ENCODE measurements at places on chromosomes 12 and 14.

DNA sequence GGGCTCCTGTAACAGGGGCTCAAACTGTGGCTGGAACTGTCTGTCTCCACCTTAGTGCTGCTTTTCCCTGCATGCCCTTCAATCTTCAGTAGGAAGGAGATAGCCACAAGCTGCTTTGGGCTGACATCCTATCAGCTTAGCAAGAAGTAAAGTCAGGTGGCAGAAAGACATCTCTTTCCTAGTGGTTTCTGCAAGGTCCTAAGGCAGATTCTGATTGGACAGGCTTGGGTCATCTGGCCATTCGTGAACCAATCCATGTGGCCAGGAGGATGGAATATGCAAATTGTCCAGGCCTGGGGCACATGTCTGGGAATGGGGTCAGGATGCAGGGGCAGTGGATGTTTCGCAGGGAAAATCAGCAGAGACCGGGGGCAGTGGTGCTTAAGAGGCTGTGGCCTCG, 5.2 kb downstream of the RITA1 start:
- no peak for DNase-seq

DNA sequence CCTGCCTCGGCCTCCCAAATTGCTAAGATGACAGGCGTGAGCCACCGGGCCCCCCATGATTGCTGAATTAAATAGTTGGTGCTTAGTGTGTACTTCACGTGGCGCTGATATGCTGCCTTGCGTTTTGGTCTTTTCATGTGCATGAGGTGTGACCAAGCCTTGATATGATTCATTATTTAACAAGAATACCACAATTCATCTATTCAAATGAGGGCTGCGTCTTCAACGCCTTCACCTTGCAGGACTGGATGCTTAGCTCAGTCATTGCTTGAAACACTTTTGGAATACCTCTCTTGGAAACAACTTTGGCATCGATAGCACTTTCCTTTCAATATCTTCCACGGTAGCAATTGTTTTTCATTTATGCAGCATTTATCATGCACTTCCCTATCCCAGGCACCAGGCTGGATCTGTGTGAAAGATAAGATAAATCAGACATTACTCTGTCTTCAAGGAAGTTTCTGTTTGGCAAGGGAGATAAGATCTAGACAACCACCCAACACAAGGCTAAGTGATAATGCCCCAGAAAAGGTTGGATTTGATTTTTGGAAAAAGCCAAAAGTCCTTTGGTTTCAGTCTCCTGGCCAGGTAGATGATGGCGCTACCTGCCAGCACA, 1.3 kb upstream of the TEAD4 start:
- DNase-seq = no peak

DNA sequence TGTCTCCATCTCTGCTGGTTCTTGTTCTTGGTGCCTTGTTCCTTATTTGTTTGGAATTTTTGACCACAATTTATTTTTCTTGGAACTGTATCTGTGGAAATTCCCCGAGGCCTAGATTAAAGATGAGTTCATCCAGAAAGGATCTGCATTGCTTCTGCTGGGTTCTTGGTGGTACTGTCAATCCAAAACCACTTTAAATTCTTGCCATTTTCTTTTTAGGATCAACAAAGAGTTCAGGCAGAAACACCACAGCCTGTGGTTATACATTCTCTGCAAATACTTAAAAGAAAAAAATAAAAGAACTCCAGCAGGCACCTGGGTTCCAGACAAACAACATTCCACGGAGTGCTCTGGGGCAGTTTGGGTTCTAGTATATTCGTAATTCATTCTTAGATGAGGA, 6.0 kb upstream of the VAMP1 start:
- DNase-seq = no peak

GRCh38 chr14:88044776-88045446, 40.0 kb downstream of the GPR65 start:
- DNase-seq = no peak

DNA sequence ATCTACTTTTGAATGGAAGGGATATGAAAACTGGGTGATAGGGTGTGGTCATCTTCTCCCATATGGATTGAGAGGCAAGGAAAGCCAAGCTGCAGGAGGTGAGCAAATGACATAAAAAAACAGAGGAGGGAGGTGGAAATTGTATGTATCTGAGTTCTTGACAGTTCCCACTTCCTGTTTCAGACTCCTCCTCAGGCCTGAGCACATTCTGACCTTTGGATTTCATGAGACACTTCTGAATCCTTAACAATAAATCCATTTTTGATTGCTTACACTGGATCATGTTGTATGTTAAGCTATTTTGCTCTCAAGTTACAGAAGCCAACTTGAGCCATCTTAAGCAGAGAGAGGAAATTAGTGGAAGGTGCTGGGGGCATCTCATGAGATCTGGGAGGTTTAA, 11.6 kb upstream of the SRSF5 start:
- no peak for DNase-seq

DNA sequence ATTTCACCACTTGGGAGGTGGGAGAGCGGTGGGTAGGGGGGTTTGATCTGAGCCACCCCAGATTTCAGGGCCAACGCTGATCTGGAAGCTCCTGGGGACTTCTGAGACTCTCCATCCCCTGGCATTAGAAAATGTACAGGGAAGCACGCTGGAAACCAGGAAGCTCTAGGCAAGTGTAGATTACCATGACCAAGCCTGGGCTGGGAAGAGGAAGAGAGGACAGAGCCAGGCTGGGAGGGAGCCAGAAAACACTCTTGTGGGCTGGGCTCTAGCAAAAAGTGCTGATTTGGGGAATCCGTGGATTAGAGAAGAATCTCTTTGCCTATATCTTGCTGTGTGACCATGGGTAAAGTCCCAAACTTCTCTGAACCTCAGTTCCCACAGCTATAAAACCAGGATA, 236.7 kb downstream of the BCL11B start:
- DNase-seq = no peak

DNA sequence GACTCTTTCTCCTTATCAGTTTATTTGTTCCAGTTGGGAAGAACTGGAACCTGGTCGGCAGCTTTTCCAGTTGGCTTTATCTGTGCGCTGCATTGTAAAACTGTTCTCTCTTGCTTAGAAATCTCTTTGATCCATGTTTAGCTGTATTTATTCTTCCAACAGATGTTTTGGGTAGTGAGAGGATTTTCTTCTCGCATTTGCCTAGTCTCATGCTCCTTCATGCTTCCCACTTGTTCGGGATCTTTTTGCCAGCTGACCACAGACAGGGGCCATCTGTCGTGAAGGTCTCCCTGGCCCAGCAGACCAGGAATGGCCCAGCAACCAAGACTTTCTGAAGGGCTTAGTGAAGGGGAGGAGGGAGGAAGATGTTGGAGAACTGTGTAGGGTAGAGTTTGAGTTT, 21.6 kb downstream of the NTF3 start:
- DNase-seq = no peak

- peak; percentile 32 for DNase-seq
These were observed 2.0 kb downstream of the RMST start for GRCh38 chr12:97464385-97465321.

GRCh38 chr12:20268121-20268732, 100.1 kb upstream of the PDE3A start:
- no peak for DNase-seq

DNA sequence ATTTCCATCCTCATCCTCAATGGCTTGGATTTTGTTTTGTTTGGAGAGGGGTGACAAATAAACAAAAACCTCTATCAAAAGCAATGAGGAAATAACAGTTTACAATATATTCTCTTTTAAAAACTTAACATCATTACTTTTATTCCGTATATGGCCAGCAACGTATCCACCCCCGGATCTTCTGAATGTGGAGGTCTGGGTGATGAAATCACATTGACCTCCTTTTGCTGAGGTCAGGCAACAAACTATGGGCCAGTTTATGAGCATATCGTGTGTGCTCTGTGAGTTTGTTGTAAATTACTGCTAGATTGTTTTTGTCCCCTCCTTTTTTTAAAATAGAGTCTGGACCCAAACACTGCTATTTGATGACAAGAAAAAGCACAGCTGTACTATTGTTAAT, 178.1 kb downstream of the BCAT1 start:
- no peak for DNase-seq

- no peak for DNase-seq
These were observed 678.2 kb downstream of the NRXN3 start for GRCh38 chr14:78848234-78848820.

DNA sequence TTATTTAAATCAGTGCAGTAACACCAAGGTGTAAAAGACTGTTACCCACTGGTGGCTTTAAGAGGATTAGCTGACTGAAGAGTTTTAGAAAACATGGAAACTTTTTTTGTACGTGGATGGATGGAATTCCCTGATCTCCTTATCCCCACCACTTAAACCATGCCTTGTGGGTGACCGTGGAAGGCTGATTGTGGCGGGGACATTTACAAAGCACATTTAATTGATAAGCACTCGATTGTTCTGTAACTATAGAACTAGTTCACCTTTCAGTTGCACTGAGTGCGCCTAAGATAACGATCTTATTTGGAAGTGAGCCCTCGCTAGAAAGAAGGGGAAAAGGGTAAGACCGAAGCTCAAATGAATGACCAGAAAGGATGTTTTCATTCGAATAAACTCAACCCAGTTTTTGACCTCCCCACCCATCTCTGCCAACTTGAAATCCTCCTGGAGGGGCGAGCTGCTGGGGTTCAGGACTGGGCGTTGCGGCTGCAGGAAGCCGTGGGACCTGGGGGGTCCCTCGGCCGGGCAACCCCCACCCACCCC, 688 bp upstream of the RASSF3 start:
- no peak for DNase-seq

- DNase-seq = no peak
These were observed 23.1 kb upstream of the HELB start for GRCh38 chr12:66279123-66279712.

GRCh38 chr12:5124401-5124800, 80.7 kb downstream of the KCNA5 start:
- DNase-seq = no peak

DNA sequence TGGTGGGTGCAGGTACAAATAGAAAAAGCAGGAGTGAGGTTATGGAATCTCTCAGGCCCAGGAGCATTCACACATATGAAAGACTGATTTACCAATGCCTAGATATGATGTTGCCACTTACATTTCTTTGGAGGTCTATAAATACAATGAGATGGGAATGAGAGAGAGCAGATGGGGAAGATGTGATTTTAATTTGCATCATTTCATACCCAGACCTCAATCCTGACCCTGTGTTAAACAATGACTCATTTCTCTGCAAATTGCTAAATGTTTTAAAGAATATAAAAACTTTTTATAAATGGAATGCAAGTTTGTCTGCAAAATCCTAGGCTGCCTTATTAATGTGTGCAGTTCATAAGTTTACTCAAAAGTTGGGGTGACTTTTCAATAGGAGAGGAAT, 38.6 kb upstream of the GNG2 start:
- no peak for DNase-seq

DNA sequence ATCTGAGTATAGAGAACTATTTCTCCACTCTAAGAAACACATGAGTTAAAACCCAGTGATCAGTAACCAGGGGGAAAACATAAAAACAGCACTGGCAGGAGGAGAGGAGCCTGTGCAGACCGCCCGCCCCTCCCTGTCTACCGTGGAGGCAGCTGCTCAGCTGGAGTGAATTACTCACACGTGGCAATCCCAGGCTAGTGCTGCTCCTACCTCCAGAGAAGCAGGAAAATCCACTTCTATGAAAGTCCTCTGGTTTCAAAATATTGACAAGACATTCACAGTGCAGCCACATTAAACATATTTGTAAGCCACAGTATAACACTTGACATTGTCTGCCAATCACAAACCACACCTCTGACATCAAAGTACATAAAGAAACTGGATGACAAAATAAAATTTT, 16.7 kb downstream of the TMEM132D start:
- DNase-seq = no peak

DNA sequence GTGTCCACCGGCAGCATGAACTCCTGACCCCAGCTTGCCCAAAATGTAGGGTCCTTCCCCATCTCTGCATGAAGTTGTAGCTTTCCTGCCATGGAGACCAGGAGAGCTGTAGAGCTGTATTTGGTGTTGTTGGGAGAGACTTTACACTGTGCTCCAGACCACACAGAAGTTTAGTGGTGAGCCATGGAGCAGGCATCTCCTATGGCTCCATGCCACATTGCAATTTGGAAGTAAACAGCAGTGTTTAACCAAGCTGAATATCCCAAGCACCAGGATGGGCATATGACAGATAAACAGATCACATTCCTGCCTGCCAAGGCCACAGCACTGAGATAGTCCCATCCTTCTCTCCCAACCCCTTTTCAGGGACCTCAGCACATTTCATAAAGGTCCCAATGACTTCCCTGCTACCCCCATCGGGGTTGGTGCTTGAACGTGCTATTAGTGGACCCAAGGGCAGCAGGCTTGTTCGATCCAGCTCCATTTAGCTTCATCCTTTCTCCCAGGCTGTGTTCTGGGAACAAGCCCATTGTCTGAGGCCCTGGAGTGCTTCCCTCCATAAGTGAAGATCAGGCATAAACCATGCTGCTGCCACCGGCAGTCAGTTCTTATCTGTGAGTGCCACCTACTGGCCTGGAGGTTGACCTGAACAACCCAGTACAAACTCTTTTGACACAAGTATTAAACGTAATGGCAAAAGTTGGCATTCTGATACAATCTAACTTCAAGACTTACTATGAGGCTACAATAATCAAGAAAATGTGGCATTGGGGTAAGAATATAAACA, 172.3 kb upstream of the ATXN7L3B start:
- DNase-seq = no peak

- DNase-seq = no peak
These were observed 31.6 kb downstream of the PPP1R36 start for GRCh38 chr14:64581363-64581762.

GRCh38 chr12:65894624-65895390, 70.5 kb downstream of the HMGA2 start:
- DNase-seq = no peak

- no peak for DNase-seq
These were observed 9.8 kb upstream of the BDKRB2 start for GRCh38 chr14:96194657-96195431.

DNA sequence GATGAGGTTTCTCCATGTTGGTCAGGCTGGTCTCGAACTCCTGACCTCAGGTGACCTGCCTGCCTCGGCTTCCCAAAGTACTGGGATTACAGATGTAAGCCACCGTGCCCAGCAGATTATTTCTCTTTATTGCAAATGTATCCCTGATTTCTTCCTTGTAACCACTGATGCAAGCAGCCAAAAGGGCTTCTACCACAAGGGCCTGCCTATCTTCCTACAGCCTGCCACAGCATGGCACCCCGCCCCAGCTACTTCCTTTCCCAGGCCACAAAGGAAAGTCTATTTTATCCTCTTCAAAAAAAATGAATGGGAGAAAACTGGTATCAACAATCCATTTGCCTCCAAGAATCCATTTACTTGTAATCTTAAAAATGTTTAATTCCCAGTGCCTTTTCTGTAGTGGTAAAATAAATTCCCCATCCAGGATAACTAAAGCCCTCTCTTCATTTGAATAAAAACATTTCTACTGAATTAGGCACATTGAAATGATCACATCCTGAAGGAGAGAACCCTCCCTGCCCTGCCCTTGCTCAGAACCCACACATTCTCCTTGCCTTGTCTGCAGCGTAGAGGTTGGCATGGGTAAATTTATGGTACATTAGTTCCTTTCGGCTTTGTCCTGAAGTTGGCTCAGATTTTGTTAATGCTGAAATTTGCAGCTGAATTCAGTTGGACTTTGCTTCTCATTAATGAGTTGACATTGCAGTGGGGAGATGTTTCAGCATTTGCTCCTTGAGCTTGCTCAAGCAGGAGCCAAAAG, 19.2 kb downstream of the GPHB5 start:
- no peak for DNase-seq

- DNase-seq = no peak
These were observed 69.5 kb downstream of the LRIG3 start for GRCh38 chr12:58850826-58851225.

Data from C1 segment of cervical spinal cord (tissue), 14 donors.